ENCODE measurements at places on chromosomes 5 and 9.
A peak's percentile ranks its signal among the peaks of the same experiment; 100 is the strongest.

- no peak for DNase-seq
Observed at GRCh38 chr5:65120371-65120967, 351.7 kb downstream of the CWC27 start.

DNA sequence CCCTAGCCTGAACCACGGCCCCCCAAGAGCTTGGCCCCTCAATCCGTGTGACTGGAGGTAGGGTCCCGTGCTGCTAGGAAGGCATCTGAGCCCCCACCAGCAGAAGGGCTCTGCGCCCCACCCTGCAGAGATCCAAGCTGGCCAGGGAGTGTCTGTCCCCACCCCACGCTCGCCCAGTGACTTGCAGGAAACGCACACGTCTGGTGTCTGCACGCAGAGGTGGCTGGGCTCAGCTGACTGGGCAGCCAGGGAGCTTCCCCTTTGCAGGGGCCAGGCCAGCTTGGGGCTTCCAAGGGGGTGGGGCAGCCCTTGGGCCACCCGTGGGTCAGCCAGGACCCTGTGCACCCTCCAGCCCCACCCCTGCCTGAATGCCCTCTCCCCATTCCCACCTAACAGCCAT lies 24.3 kb downstream of the NOTCH1 start:
- no peak for DNase-seq

DNA sequence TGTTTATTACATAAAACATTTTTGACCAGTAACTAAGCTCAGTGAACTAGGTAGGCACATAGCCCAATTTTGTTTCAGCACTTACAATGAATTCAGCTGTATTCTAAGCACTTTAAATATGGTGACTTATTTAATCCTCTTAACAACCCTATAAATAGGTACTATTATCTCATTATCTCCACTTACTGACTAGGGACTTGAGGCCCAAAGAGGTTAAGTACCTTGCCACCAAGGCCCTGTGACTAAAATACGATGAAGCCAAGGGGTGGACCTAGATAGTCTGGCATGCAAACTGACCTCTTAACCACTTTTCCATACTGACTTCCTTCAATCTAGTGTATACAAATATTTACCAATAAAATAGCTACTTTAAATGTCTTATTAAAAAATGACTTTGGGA lies 266.4 kb downstream of the ZNF608 start:
- no peak for DNase-seq

DNA sequence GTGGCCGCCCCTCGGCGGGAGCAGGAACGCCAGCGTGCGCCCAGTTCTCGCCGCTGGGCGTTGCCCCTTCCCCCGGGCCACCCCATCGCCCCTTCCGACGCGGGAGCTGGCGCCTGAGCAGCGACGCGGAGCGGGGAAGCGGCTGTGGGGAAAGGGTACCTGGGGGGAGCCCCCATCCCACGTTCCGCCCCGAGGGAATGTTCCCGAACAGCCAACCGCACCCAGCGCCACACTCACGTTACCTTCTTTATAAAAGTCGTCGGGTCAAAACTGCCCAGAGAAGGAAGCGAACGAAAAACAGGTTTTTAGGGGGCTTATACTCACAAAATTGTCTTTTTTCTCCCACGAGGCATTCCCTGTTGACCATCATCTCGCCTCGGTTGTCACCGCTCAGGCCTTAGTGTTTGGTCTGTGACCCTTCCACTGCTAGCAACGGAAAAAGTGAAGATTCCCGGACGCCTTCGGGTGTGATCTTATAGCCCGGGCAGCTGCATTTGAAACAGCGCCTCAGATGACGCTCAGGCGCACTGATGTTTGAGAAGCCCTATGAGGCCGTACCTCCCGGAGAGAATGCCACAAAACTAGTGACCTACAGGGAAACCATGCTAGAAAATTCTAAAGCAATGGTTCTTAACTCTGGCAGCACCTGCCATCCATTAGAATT lies 475 bp upstream of the GOLM1 start:
- peak; percentile 68 for DNase-seq

DNA sequence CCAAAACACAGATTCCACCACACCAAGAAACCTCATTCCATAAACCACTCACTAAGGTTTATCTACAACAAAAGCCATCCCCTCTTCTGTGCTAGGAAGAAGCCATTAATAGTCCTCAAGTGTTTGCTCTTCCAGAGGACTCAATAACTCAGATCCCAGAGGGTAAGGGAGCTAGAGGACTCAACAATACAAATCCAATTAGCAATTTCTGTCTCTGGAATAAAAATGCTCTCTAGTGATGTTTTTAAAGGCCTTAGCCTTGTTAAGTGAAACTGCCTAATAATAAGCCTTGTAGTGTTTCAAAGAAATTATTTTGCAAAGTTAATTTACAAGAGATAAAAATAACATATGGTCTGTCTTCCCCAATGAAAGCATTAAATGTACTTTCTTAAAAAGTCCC lies 942.4 kb downstream of the CDH12 start:
- no peak for DNase-seq

DNA sequence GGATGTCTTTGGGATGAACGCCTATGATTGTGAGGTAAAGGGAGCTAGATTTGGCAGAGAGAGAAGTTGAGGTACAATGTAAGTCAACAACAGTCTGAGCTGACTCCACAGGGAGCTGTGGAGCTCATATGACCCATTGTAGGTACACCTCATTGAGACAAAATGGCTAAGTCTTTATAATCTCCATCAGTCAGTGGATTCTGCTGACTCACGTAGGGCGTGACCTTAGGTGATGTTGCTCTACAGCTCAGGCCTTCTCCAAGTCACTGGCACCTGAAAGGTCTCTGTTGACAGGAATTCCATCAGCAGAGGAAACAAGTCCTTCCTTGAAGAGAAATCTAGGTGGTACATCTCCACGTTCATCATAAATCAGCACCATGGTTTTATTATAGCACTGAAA lies 118.2 kb upstream of the PRR16 start:
- no peak for DNase-seq

DNA sequence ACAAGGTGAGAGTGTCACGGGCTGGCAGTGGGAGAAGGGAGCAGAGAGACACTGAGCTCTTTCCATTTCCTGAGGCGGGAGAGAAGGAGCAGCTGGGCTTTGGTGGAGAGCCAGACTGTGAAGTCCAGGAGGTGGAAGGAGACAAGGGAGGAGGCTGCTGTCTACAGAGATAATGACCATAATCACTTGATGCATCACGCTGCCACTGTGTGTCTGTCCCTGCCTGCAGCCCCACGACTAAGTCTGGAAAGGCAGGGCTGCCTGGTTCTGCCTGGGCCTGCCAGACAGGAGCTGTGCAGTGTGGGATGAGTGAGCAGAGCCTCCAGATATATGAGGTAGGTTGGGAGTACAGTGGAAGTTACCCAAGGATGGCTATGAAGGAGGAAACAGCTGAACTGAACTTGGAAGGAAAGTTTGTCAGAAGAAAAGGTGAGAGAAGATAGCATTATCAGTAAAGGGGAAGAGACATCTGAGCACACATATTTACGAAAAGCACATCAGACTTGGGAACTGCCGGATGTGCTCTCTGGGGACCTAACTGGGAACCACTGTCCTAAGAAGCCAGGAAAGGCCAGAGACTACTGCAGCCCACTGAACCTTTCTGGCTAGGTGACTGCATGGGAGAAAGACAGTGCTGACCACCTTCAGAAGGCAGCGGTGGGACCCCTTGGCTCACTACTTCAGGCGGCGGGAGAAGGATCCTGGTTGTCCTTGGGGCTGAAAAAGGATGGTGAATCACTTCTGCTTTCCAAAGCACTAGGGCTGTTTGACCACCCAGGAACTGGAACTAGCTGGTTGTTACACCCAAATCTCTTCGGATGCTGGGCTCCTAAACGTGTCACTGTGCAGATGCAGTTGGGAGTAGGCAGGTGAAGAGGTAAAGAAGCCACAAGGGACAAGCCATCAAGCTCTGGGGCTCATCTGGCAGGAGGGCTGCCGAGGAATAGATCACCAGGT lies 12.8 kb upstream of the DDX41 start:
- no peak for DNase-seq

DNA sequence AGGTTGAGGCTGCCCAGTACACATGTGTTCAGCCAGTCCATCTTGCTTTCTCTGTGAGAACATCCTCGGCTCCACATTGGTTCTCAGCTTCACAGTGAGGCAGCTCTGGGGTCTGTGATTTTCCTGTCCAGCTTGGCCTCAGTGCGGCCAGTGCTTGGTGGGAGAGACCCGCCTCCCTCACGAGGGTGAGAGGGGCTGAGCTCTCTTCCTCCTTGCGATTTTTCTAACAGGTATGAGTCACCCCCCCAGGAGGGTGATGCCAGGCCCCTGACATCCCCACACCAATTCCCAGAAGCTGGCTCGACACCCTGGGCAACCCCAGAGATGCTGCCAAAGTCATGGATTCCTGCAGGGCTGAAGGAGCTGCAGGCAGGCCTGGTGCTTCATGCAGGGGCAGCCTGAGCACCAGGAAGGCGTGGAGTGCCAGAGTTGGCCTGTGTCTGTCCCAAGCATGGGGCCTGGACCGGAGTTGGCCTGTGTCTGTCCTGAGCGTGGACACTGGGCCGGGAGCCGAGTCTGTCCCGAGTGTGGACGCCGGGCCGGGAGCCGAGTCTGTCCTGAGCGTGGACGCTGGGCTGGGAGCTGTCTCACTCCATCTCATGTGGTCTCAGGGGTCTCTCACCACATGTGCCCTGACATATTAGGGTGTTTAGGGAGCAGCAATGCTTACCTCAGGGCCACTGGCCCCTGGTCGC lies 408.6 kb upstream of the IRX4 start:
- DNase-seq = no peak

DNA sequence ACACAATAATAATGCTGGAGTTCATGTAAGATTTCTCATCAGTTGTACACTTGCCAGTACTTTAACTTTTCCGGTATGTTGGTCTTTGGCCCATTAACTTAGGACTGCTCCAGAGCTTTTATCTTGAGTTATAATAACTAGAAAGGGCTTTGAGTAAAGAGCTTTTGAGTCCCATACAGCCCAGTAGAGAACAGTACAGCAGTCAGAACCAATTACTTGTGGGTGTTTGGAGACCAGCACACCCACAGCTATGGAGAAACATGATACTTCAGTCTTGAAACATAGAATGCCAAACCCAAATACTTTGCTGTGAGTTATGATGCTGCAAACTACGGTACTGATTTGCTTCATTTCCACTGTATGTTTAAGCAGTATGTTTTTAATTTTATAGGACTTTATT lies 374.3 kb downstream of the CCDC171 start:
- DNase-seq = peak; percentile 87

DNA sequence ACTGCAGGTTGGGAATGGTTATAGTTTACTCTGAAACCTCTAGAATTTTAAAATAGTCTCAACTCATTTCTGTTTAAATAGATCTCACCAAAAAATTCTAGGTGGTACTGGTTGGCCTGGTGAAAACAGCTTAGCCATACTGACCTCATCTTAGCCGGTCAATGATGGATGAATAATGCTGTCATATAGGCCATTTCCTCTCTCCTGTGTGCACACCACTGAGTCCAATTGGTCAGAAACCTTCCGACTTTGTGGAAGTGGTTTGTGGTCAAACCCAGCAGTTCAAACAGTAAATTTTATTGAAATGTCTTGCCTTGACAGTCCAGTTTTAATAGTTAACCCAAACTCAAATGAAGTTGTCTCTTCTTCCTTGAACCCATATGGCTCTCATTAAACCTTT lies 98.6 kb downstream of the GIN1 start:
- DNase-seq = no peak

- no peak for DNase-seq
Observed at GRCh38 chr9:6929441-6930215, 171.9 kb downstream of the KDM4C start.

DNA sequence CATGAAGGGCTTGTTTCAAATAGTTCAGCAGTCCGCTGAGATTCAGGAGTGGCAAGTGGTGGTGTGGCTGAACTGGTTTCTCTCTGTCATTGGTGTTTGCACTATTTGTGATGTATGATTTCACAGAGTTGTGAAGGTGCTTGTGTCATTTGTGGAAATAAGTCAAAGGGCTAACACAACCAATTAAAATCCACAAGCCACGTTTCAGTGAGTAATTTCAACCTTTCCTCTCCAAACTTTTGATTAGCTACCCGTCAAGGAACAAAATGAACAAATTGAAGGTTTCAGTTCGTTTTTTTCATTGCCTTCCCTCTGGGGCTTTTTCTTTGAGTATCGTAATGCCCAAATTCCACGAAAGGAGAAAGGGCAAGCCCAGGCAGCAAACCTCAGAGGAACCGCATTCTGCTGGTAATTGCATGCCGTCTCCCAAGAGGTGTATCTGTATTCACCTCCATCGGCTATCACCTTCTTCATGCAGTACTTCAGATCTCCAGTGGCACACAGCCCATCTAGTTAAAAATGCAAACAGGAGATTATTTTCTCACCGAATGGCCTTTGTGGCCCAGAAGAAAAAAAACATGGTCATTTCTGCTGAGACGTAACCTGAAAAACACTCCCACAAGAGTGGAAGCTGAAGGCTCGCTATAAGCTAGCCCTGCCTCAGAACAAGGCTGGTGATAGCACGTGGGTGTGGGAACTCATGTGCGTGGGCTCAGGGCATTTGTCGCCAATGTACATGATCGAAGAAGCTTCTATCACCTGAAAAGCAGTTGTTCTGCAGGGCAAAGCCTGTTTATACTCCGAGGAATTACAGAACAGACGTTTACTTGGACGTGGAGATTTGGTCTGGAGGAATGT lies 197.1 kb downstream of the NR3C1 start:
- DNase-seq = no peak

DNA sequence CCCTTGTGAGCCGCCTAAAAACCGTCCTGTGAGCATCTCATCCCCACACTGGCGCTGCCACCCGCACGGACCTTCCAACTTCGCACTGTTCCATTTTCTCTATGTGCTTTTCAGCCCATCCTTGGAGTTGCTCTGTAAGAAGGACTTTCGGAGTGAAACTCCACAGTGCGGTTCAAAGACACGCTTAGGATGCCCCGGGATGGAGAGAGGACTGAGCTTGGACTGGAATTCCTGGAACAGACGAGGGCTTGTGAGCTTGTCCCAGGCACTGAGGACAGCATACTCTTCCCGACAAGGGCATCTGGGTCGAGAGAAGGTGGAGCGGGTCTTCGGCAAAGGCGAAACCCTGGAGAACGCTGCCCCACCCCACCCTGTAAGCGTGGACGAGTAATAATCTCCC lies 187.8 kb downstream of the MEF2C start:
- no peak for DNase-seq

GRCh38 chr5:109837231-109837861 lies 147.6 kb downstream of the MAN2A1 start:
- DNase-seq = no peak

DNA sequence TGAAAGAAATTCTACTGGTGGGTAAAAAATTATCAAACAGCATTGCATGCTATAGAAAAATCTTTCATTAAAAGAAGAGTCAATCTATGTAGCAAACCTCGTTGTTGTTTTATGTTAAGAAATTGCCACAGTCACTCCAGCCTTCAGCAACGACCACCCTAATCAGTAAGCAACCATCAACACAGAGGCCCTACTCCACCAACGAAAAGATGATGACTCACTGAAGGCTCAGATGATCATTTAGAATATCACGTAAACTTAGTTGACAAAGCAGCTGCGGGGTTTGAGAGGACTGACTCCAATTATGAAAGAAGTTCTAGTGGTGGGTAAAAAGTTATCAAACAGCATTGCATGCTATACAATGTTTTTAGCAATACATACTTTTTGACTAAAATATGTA lies 242.6 kb downstream of the DRD1 start:
- no peak for DNase-seq
